ENCODE measurements at places on chromosomes 5 and 9.

DNA sequence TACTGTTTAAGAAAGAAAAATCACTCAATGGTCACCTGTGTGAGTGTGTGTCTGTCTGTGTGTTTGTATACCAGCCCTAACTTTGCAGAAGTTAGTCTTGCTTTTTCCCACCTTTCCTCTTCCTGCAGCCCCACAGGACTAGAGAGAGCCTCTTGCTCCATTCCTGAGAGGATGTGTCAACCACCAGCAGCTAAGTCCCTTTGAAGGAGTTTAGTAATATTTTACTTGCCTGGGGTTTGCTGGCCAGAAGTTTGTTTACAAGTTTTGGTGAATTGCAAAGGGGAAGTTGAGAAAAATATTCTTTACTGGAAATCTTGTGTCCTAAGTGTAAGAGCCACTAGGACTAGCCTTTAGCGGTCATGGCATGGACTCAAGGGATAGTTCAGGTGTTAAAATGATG is 316.2 kb downstream of the BRINP1 start:
- H3K27ac ChIP-seq, result no peak overlapping the region
- H3K36me3 ChIP-seq, result no peaks in the 10 kb centered on the region
- no peak for DNase-seq
- H3K4me1 ChIP-seq, result peaks cover 5% of the 10 kb centered on the region
- H3K4me3 ChIP-seq, result no peak overlapping the region

- H3K27me3 ChIP-seq, result no peaks in the 10 kb centered on the region
- H3K4me3 ChIP-seq, result no peak overlapping the region
- no peak overlapping the region for H3K27ac ChIP-seq
- DNase-seq, result no peak
- peaks cover 57% of the 10 kb centered on the region for H3K4me1 ChIP-seq
- H3K36me3 ChIP-seq, result no peaks in the 10 kb centered on the region
These were observed 56.9 kb downstream of the SNX24 start for GRCh38 chr5:122902263-122902662.

DNA sequence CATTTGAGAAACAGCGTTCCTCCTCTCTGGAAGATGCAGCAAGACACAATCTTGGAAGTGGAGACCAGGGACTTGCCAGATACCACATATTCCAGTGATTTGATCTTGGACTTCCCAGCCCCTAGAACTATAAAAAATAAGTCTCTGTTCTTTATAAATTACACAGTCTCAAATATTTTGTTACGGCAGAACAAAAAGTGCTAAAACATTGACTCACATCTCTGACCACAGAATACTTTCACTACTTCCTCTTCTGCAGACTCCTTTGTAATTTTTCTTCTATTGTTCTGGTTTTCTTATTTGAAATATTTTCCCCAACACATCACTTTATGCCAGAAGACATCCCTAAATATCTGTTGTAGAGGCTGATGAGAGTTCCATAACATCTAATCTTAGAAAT is 706.1 kb upstream of the CDH18 start:
- H3K4me3 ChIP-seq, result no peak overlapping the region
- H3K36me3 ChIP-seq, result no peaks in the 10 kb centered on the region
- H3K27ac ChIP-seq, result no peak overlapping the region
- H3K27me3 ChIP-seq, result no peaks in the 10 kb centered on the region
- DNase-seq, result no peak
- no peaks in the 10 kb centered on the region for H3K4me1 ChIP-seq

DNA sequence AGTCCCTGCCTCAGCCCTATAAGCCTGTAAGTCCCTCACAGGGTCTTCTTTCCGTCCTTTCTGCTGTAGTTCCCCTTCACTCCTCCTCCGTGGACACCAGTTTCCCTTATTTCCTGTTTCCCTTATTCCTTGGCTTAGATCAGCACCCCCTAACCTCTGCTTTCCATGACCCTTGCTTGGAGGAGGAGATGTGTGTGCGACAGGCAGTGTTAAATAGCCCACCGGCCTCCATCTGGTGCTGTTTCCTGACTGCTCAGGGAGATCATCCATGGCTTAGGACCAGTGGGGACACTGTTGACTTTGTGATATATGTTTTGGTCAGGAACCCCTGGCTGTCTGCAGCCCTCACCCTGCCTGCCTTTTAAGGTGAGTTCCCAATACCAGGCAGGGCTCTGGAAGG is 34.1 kb upstream of the PSD2 start:
- H3K27ac ChIP-seq, result no peak overlapping the region
- no peak overlapping the region for H3K4me3 ChIP-seq
- DNase-seq, result no peak
- no peaks in the 10 kb centered on the region for H3K36me3 ChIP-seq

DNA sequence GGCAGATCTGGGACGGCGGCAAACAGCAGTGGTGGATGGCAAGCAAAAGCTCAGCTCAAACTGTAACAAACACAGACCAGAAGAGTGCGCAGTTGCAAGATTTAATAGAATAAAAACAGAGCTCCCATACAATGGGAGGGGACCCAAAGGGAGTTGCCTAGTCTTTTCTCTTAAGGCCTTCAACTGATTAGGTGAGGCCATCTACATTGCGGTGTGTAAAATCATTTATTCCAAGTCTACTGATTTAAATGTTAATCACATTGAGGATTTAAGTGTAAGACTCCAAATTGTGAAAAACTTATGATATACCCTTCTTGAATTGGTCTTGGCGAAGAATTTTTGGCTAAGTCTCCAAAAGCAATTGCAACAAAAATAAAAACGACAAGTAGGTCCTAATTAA is 21.6 kb upstream of the C1QTNF3 start:
- H3K27ac ChIP-seq, result no peak overlapping the region
- H3K36me3 ChIP-seq, result peaks cover 62% of the 10 kb centered on the region
- H3K4me1 ChIP-seq, result no peaks in the 10 kb centered on the region
- no peaks in the 10 kb centered on the region for H3K27me3 ChIP-seq
- H3K4me3 ChIP-seq, result no peak overlapping the region

DNA sequence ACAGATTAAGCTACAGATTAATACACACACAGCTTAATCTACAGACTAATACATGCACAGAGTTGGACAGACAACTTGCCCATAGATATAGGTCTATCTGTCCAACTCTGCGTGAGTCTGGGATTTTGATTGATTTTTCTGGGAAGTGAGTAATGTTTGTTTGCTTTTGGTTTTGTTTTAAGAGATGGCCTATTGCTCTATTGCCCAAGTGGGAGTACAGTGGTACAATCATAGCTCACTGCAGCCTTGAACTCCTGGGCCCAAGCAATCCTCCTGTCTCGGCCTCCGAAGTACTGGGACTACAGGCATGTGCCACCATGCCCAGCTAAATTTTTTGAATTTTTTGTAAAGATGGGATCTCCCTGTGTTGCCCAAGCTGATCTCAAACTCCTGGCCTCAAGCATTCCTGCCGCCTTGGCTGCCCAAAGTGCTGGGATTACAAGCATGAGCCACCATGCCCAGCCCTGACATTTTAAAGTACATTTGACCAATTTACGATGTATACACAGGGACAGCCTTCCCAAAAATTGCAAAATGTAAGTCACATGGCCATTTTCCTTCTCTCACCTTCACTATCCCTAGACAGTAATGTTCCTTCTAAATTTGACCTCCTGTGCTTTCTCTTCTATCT is 50.8 kb downstream of the PAPPA start:
- no peaks in the 10 kb centered on the region for H3K27me3 ChIP-seq
- no peak overlapping the region for H3K4me3 ChIP-seq
- no peaks in the 10 kb centered on the region for H3K36me3 ChIP-seq

DNA sequence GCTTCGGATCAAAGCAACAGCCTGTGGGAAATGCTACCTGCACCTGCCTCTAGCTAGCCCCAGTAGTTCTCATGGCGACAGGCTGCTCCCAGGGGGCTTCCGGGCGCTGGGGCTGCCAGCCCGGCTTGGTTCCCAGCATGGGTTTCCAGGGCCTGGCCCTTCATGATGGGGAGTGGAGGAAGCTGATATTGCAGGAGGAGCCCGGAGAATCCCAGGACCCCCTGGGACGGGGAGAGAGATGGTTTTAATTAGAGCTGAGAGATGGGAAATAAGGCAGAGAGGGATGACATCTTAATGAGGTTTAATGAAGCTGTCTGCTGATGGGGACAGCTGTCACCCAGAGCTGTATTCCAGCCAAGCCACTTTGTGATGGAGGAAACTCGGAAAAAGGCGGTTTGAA is 78.6 kb downstream of the CFAP77 start:
- H3K36me3 ChIP-seq, result no peaks in the 10 kb centered on the region
- no peak for DNase-seq
- H3K4me1 ChIP-seq, result no peaks in the 10 kb centered on the region
- H3K27ac ChIP-seq, result no peak overlapping the region
- peaks cover 72% of the 10 kb centered on the region for H3K27me3 ChIP-seq
